ENCODE measurements at places on chromosomes 13 and 19. TPM values are rescaled to one million over a fixed set of nuclear protein-coding genes. Genes with fewer than 3 reads are reported as not detected.

Gene NCR1
- total RNA-seq, result 0.53 TPM

DNA sequence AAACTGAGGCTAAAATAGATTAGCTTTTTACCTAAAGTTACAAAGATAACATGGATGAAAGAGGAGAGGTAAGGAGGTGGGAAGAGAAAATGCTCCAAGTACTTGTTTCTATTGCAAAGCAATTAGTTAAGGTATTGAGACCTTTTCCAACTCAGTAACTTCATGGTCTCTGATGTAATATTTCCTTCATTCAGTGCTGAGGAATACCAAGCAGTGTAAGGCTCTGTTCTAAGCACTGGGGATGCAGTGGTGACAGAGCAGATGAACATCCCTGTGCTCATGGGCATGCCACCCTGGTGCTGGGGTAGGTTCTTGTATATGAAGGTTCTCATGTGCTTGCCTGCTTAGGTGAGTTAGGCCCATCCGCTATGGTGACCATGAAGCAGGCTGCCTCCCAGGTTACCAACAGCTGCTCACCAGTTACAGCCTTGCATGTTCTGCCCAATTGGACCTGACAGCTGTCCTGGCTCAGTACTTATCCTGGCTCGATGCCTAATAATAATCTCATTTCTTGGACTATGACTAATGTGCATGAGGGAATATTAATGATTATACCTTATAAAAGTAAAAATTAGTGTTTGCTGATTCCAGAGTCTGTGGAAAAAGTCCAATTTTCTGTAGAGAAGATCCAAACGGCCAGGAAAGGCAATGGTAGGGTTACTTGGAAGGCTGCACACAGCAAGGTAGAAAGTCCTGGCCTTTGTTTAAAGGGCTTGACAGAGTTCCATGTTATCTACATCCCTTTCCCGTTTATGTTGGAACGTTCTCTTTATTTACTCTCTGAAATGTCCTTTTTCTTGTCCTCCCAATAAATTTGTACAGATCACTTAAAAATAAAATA lies 48.3 kb downstream of the LATS2 start:
- H3K27ac ChIP-seq, result no peak overlapping the region
- H3K4me3 ChIP-seq, result no peak overlapping the region
- peaks cover 3% of the 10 kb centered on the region for H3K36me3 ChIP-seq
- peaks cover 26% of the 10 kb centered on the region for H3K4me1 ChIP-seq
- no peaks in the 10 kb centered on the region for H3K27me3 ChIP-seq

Gene TBXA2R
- 2.9 TPM for total RNA-seq

Gene LRFN3
- 6.4 TPM for total RNA-seq

Gene FXYD1
- 1.6 TPM for total RNA-seq

Gene F2RL3
- total RNA-seq, result not detected
